ENCODE measurements at places on chromosomes 7 and 10.

GRCh38 chr7:18457832-18458231 is 37.7 kb upstream of the HDAC9 start:
- peak; percentile 22 for DNase-seq

DNA sequence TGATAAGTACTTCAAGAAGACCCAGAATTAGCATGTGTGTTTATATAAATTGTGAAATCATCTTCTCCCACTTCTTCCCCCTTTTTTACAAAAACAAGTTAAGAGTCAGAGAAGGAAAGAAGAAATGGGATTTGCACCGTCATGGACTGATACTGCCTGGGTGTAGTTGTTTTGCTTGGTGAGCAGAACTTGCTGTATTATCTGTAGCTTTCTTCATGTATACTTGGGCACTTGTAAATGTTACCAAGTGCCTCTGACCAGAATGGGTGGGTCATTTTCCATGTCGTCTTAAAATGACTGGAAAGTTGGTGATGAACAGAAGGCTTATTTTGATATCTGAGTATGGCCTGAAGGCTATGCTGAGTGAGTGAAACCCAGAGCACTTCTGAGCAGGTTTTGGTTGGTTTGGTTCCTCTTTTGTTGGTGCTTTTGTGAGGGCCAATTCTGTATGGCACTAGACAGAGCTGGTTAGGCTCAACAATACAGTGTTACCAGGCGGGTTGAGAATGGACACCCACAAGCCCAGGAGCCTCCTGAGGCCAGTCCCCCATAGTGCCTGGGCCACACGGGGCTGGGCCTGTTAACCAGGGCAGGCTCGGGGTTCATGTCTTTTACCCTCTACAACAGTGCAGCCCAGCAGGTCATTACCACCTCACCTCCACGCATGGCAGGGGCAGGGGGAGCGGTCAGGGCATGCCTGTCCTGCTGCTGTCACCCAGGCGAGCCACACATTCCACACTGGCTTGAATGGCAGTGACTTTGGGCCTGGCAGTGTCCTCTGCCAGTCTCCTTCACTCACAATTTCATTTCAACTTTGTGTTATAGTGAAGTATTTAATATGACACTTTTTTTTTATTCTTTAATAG is 115.1 kb downstream of the CCNY start:
- peak; percentile 54 for DNase-seq

GRCh38 chr10:78913219-78914059 is 155.3 kb upstream of the ZMIZ1 start:
- DNase-seq, result no peak

- DNase-seq, result no peak
These were observed 88.1 kb downstream of the VOPP1 start for GRCh38 chr7:55484241-55484640.

DNA sequence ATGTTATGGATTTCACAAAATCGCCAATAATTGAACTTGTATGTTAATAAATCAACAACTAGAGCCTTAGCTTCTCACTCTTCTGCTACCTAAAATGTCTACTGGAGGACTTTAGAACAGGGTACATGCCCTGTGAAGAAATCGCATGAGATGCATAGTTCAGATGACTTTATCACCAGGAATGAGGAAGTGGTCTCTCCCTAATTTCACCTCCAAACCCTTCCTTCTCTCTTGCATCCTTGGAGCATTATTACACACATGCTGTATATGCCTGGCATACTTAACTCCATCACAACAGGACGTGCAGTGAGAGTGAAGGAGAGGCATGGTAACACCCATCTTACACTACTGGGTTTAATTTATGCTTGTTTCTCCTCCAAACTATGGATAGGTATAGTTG is 27.8 kb downstream of the RHEB start:
- no peak for DNase-seq
